ENCODE measurements at places on chromosomes 5 and 9.

- DNase-seq: no peak
Measured at GRCh38 chr5:6424700-6425099, 24.0 kb upstream of the UBE2QL1 start.

GRCh38 chr5:74313896-74314295, 326.6 kb downstream of the ENC1 start:
- DNase-seq: no peak

- no peak for DNase-seq
Measured at GRCh38 chr9:82580921-82581320, 482.0 kb downstream of the RASEF start.

GRCh38 chr9:86405926-86406325, 51.7 kb upstream of the TUT7 start:
- DNase-seq: no peak

DNA sequence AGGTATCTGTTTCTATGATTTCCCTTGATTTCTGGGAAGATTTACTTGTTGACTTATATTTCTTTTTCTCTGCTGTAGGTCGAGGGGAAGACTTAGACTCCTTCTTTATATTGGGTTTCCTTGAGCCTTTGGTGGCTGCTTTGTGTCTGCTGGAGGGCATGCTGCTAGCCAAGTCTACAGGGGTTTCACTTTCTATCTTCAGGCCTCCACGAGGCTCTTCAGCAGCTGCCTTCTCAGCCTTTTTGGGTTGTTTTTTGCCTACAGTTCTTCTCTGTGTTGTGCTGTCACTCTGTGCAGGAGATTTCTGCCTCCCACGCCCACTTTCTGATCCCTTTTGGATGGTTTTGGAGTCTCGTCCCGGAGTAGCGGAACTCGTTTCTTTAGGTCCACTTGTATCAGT, 23.2 kb downstream of the LEAP2 start:
- no peak for DNase-seq

DNA sequence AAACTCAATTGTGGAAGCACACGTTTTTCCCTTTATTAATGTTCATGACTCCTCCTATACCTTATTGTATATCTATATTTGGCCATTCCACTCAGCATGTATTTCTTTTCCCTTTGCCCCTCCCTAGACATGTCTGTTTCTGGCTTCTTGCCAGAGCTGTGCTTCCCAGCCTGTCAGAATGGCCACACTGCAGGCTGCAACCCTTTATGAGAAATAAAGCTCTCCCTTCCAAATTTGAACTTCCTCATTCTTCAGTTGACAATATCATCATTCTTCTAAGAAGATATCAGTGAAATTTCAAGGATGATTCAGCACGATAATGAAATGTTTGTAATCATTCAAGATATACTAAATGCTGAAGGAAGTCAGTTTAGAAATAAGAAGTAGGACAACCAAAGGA, 107.6 kb upstream of the PRSS3 start:
- no peak for DNase-seq

All from right forelimb (tissue), 1 donor.